ENCODE measurements at places on chromosomes 6 and 20.

DNA sequence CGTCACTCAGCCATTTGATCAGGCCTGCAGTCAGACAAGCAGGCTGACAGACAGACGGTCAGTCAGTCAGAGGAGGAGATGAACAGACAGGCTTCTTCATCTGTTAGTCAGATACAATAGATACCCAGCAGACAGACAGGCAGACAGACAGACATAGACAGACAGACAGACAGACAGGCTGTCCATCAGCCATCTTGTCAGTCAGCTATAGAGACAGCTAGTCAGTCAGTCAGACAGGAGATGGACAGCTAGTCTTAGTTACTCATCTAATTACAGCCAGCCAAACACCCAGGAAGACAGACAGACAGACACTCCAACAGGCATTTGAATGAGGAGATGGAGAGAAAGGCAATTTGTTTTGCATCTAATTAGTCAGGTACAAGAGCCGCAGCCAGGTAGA, 36.4 kb downstream of the KCNB1 start:
- DNase-seq = no peak

DNA sequence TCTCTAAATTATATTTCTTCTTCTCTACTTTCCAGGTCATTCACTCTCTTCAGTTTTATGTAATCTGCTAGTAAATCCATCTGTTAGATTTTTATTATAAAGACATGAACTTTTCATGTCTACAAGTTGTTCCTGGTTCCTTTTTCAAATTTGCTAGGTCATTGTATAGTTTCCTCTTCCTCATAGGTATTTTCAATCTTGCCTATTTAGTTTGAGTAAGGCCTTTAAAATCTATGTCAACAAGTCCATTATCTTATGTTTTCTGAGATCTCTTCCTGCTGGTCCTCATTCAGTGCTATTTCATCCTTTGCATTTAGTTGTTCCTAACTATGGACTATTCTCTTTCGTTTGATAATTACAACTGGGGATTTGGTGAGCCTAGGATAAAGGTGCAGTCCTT, 11.0 kb downstream of the RRBP1 start:
- no peak for DNase-seq

GRCh38 chr20:14800707-14801425, 463.5 kb upstream of the FLRT3 start:
- DNase-seq = no peak

GRCh38 chr6:51968265-51968664, 119.1 kb downstream of the PKHD1 start:
- DNase-seq = no peak

DNA sequence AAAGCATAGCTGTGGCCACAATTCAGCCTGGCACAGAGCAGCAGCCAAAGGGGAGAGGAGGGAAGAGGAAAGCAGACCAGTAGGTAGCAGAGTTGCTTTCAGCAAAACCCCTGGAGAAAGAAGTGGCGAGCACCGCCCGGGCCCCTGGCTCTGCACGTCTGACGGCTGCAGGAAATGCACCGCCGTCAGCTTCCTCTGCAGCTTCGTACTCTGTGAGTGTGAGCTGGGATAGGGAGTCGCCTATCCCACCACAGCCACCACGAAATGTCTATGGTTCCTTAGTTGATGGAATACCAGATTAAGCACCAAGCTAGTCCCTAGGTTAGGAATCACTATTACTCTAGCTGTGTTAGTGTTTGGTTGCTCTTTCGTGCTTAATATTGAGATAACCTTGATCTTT, 79.9 kb upstream of the NAA20 start:
- no peak for DNase-seq

DNA sequence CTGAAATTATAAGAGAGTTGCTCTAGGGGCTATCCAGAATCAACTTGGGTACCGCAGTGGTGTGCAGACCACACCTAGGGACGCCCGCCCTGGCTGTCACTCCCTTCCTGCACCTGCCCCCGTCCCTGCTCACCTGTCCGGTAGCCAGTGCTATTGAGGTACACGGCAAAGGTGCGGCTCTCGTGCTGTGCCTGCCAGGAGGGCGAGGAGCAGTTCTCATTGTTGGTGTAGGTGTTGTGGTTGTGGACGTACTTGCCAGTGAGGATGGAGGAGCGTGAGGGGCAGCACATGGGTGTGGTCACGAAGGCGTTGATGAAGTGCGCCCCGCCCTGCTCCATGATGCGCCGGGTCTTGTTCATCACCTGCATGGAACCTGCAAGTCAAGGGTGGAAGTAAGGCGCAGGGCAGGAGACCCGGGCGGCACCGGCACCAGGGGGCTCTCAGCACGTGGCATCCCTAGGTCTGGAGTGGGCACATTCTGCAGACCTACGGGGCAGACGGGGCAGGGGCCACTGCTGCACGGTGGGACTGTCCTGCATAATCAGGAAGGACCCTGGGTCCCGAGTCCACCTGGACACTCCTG, 48.6 kb downstream of the SULF2 start:
- DNase-seq = no peak

GRCh38 chr6:117907601-117908245, 659 bp downstream of the SLC35F1 start:
- DNase-seq = no peak

Data from fibroblast of the aortic adventitia (primary cell).